SJCRH30 (cell line): ENCODE measurements at places on chromosomes 7 and 10. TPM values are rescaled to one million over a fixed set of nuclear protein-coding genes. Genes with fewer than 3 reads are reported as not detected.

- no peak for DNase-seq
- H3K4me1 ChIP-seq = no peaks in the 10 kb centered on the region
- no peak overlapping the region for H3K4me3 ChIP-seq
- H3K27me3 ChIP-seq = no peaks in the 10 kb centered on the region
- no peaks in the 10 kb centered on the region for H3K36me3 ChIP-seq
Measured at GRCh38 chr7:34889951-34890350, 147.3 kb downstream of the DPY19L1 start.

- DNase-seq = no peak
- H3K36me3 ChIP-seq = no peaks in the 10 kb centered on the region
- H3K27me3 ChIP-seq = 0 out of 2 replicates have a peak, but pooled peaks cover 6% of the 10 kb centered on the region
- peaks cover 25% of the 10 kb centered on the region for H3K4me1 ChIP-seq
- no peak overlapping the region for H3K27ac ChIP-seq
Measured at GRCh38 chr7:74003621-74004020, 24.4 kb upstream of the ELN start.

- no peak overlapping the region for H3K27ac ChIP-seq
- peak; percentile 26 for DNase-seq
- no peaks in the 10 kb centered on the region for H3K27me3 ChIP-seq
- no peaks in the 10 kb centered on the region for H3K4me1 ChIP-seq
- H3K36me3 ChIP-seq = no peaks in the 10 kb centered on the region
- H3K4me3 ChIP-seq = no peak overlapping the region
Measured at GRCh38 chr7:101792051-101792681, 25.3 kb upstream of the CUX1 start.

- no peaks in the 10 kb centered on the region for H3K27me3 ChIP-seq
- no peak overlapping the region for H3K4me3 ChIP-seq
- H3K4me1 ChIP-seq = no peaks in the 10 kb centered on the region
- no peaks in the 10 kb centered on the region for H3K36me3 ChIP-seq
Measured at GRCh38 chr10:45408421-45409319, 34.7 kb downstream of the ALOX5 start.

DNA sequence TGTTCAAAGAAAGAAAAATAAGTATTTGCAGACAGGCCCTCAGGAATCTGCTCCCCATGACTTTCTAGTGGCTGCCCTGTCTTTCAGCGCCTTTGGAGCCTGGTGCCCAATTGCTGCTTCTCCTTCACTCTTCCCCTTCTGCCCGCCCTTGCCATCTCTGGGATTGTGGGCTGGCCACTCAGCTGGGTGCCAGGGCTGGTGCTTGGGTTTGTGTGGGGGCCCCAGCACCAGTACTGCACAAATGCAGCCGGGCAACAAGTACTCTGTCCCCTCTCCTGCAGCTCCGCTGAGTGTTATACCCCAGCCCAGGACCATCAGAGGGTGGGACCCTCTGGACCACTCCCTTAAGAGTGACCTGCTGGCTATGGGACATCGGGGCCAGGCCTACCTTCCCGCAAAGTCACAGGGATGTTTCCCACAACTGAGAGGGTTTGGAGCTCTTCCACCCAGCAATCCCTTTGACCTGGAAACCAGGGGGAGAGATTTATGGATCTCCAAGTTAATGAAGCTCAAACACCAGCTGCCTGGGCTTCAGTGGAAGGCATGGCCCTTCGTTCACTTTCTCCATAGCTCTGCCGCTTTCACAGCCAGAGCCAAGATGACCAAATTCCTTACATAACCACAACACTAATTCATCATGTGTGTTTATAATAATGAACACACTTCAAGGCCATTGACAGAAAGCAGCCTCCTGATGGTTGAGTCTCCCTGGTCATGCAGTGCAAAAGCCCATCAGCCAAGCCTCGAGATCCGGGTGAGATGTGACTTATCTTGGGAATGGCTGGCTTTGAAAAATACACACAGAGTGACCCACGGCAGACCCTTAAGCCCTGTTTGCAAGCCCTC, 313.9 kb upstream of the ZNF32 start:
- DNase-seq = no peak
- no peaks in the 10 kb centered on the region for H3K27me3 ChIP-seq
- no peak overlapping the region for H3K27ac ChIP-seq
- no peaks in the 10 kb centered on the region for H3K4me1 ChIP-seq
- no peak overlapping the region for H3K4me3 ChIP-seq

DNA sequence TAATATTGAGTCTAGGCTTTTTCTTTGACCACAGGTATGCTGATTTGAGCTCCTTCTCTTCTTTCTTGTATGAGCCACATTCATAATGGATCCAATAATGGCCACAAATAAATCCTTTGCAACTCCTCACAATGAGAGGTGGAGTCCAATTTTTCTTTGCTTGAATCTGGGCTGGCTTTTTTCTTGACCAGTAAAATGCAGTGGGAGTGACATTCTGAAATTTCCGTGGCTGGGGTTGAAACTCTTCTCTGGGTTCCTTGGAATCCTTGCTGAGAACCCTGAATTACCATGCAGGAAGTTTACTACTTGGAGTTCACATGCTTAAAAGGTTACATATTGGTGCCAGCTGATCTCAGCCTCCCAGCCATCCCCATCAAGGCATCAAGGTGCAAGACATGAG, 22.4 kb upstream of the FAM180A start:
- H3K4me3 ChIP-seq = no peak overlapping the region
- H3K36me3 ChIP-seq = no peaks in the 10 kb centered on the region
- no peak overlapping the region for H3K27ac ChIP-seq
- H3K27me3 ChIP-seq = no peaks in the 10 kb centered on the region

FERD3L gene
- not detected in 2 replicates for total RNA-seq

EN2 gene
- 0.61 and 0.81 TPM in 2 replicates for total RNA-seq

LIPM gene
- not detected in 2 replicates for total RNA-seq

GATA3 gene
- total RNA-seq = 0.53 and 1.2 TPM in 2 replicates
